Astrocyte of the spinal cord (primary cell): ENCODE measurements at places on chromosomes 7 and 10.

- DNase-seq = peak; percentile 49
Measured at GRCh38 chr7:124032369-124033094, at the start of gene TMEM229A. Gene TMEM229A (minus strand): TSS chr7:124033067. CDS start chr7:124033003, 64 bp downstream.

DNA sequence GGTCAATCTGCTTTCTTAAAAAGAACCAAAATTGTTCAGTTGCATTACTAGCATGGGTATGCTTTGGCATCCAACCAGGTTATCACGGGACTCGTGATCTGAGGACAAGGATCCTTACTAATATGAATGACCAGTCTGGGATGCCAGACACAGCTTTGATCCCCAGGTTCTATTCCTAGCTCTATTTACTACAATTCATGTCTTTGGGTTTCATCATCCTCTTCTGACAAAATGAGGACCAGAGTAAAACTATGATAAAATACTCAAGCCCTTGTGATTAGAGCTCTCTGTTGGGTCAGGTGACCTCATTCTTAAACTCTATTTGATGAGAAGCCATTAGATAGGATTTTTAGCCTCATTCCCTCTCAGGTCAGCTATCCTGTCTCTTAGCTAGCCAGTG lies 119.8 kb downstream of the SLC25A13 start:
- DNase-seq = no peak

DNA sequence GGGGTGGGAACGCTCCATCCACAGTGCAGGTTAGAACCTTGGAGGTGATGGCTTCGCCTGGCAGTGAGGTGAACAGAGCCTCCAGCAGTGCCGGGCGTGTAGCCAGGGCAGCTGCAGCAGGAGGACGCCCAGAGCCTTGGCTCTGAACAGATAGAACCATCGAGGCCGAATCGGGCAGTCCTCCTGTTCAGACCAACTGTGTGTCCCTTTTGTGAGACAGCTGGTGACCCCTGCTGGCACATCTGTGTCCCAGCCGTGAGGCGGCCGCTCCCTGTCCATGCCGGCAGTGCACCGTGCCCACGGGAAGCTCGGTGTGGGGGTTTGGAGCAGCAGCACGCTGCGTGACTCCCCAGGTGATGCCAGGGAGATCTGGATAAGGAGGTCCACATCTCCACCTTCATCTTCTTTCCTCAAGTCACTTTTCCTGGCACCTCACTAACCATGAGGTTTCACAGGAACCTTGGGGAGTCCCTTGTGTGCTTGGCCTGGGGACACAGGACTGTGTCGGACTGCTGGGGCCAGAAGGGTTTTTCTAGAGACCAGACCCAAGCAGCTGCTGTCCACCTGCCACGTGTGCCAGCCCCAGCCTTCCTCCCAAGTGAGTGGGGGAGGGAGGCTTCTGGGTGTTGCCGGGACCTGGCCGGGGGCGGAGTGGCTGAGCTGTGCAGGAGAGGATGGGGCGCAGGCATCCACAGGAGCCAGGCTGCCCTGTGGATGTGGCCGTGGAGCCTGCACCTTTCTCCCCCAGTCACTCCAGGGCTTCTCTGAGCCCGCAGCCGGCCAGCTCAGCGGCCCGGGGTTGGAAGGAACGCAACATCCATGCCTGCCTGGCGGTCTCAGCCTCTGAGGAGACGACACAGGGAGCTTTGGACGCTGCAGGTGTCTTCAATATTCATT lies 69.4 kb downstream of the DNAJB6 start:
- DNase-seq = no peak

GRCh38 chr10:71505862-71506261 lies 109.1 kb downstream of the CDH23 start:
- DNase-seq = no peak

- DNase-seq = no peak
Measured at GRCh38 chr10:23742368-23742767, 303.5 kb downstream of the OTUD1 start.

DNA sequence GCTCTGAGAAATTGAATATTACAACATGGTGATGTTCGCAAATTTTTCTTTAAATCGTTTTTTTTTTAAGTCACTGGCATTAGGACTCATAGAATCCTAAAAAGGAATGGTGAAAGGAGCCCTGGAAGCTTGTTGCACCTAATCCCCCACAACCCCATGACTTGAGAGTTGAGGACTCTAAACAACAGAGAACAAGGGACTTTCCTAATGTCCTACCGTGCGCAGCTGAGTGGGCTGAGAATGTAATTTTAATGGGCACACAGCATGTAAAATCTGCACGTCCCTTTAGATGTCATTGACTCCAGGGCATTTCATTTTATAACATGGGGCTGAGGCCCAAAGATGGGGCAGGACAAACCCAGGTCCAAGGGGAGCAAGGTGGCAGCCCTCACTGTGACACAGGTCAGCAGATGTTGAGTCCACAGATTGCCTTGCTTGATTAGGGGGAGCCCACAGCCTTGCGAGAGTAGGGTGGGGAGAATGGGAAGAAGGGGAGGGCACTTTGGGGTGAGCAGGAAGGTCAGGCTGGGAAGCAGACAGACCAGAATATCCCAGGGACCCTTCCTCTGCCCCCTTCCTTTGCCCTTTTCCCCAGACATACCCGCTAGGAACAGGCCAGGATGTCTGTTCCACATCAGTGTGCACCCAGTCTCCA lies 208.4 kb upstream of the ZMIZ1 start:
- no peak for DNase-seq

GRCh38 chr7:51456431-51457060 lies 139.9 kb upstream of the COBL start:
- DNase-seq = no peak

- DNase-seq = no peak
Measured at GRCh38 chr7:45217358-45217757, 59.8 kb downstream of the RAMP3 start.

DNA sequence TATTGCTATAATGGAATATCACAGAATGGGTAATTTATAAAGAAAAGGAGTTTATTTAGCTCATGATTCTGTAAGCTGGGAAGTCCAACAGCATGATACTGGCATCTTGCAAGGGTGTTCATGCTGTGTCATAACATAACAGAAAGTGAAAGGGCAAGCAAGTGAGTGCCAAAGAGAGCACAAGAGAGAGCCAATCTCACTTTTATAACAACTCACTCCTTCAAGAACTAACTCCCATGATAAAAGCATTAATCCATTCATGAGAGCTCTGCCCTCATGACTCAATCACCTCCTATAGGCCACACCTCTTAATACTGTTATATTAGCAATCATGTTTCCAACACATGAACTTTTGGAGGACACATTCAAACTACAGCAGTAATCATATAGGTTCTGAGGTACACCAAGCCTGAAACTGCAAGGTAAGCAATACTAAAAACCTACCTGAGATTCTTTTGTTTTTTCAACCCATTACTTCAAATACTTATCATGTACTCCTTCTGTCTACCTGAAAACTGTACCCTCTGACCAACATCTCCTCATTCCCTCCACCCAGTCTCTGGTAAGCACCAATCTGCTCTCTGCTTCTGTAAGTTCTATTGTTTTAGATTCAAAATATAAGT lies 219.7 kb downstream of the MTERF1 start:
- DNase-seq = no peak

- no peak for DNase-seq
Measured at GRCh38 chr10:132274986-132275385, 32.8 kb downstream of the STK32C start.

DNA sequence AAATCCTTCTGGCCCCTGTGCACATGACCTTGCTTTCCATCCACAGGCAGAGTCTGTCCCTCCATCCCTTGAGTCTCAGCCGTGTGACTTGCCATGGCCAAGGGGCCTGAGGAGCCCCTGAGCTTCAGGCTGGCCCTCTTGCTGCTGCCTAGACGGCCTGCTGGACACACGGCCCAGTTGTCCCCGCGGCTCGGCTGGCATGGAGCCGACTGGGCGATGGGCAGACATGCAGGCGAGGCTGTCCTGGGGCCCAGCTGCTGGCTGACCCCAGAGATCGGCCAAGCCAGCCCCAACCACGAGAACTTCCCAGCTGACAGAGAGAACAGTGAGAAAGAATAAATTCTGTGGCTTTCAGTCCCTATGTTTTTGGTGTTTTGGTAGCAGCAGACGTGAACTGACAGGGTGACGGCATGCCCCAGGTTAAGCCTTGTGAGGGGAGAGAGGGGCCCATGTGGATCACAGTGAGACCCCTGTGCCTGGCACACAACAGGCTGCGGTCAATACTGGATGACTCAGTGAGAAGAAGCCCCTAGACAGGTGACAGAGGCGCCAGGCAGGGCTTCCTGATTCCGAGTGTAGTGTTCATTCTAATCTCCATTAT lies 11.7 kb downstream of the PRKAG2 start:
- DNase-seq = no peak

- no peak for DNase-seq
Measured at GRCh38 chr7:148997497-148997896, 30.8 kb downstream of the PDIA4 start.

DNA sequence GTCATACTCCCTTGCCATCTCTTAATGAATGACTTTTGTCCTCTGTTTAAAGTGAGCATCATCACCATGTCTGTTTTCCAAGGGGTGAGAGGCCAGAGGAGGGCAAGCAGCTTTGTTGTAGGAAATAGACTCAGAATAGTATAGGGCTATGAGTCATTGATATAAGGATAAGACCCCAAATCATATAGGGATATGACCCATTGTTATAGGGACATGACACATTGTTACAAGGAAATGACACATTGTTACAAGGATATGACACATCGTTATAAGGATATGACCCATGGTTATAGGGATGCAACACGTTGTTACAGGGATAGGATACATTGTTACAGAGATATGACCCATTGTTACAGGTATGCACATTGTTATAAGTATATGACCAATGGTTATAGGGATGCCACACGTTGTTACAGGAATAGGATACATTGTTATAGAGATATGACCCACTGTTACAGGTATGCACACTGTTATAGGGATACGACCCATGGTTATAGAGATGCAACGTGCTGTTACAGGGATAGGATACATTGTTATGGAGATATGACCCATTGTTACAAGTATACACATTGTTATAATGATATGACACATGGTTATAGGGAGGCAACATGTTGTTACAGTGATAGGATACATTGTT lies 311.1 kb upstream of the ADARB2 start:
- no peak for DNase-seq

DNA sequence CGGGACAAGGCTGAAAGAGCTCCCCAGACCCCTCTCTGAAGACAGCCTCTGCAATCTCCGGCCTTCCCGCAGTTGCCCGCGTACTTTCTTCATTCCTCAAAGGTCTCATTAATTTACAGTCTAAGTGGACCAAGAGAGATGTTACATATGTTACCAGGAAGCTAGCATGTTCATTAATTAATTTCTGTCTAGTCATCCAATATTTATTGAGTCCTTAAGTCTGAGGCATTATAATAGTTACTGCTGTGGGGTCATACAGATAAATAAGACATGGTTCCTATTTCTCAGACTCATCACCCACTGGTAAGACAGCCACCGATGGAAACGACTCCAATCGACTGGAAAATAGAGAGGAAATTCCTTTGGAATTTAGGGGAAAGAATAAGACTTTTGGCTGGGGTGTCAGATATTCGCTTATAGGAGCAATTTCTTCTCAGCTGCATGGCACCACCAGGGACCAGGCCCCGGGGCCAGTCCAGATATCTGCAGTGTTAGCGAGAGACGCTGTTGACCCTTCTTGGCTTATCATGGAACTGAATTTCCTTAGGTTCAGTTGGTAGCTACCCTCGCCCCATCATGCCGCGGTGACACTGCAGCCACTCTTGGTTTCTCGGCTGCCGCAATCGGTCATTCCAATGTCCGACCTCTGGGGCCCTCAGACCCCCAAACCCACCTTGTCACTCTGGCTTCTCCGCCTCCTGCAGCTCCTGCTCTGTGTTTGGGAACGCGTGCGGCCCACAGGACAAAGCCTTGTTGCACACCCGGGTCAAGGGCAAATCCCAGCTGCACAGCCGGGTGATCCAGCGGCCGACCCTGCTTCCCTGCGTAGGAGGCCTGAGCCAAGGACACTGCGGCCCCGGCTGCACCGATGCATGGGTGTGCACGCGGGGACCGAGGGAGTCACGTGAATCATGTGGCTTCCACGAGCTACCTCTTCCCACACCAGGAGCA lies 383.2 kb downstream of the DNAJB6 start:
- DNase-seq = no peak

DNA sequence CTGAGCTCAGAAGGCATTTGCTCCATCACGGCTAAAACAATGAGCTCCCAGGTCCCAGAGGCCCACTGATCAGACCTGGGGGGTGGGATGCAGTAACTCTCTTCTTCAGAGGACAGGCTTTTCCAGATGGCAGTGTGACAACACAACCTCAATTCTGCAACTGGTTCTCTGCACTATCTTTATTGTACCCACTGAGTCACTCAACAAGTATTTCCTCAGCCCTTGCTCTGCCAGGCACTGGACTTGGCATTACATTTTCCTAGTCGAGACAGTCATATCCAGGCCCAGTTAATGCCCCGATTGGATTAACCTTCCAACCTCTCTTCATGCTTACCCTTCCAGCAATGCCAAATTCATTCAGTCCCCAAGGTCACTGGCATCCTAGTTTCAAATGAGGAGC lies 72.6 kb downstream of the JAZF1 start:
- no peak for DNase-seq

- no peak for DNase-seq
Measured at GRCh38 chr7:45401851-45402250, 172.3 kb upstream of the ADCY1 start.

DNA sequence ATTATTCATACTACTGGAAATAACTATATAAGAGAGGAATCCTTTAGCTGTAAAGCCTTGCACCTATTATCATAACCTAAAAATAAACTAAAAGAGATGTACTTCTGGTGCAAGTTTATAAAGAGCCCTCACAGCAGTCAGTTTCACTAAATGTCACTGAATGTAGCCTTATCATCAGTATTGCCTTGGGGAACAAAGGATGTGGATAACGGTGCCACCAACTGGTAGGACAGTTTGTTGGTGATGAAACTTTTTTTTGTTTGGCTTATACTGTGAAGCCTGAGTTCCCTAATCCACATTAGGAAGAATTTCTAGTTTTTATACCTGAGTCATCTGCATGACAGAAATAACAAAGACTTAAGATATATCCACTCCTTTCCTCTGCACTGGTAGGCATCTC lies 117.9 kb upstream of the COL1A2 start:
- peak; percentile 46 for DNase-seq

DNA sequence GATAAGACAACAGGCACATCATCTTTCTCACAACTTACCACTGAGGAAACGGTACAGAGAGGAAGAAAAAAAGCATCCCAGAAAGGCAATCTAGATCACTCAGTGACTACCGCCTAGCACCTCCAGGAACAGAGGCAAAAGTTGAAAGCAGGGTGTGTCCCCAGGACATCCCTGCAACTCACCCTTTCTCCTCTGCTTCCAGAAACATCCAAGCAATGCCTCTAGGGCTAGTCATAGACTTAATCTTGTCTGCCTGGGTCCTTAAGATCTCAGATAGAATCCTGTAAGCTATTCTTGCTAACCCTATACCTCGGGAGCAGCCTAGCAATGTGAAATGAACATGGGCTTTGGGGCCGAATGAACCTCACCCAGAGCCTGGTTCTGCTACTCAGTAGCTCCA lies 18.8 kb upstream of the PDCD4 start:
- no peak for DNase-seq

GRCh38 chr7:44066111-44066460 lies 719 bp upstream of the PGAM2 start:
- no peak for DNase-seq
